Hematopoietic multipotent progenitor cell treated with erythropoietin and hydrocortisone succinate and interleukin-3 and kit ligand, for 6 days (in vitro differentiated cells): ENCODE measurements at places on chromosomes 12 and 14.

DNA sequence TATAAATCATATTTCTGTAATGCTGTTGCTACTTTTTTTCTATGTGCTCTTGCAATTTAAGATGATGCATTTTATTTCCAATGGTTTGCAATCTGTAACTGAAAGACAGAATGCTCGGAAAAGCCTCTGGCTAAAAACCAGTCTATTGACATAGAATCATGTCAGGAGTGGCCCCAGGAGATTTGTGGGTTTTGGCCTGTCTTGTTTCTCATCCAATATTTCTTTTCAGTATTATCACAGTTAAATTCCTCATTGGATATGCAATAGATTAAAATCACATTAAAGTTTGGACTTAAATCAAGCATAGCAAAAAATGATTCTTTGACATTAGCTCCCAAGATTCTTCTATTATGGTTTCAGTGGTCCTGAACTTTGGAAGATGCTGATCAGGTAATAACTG, 19.1 kb upstream of the SLC38A2 start:
- DNase-seq = no peak

GRCh38 chr14:69439521-69440270, 41.2 kb downstream of the SLC39A9 start:
- DNase-seq = no peak

DNA sequence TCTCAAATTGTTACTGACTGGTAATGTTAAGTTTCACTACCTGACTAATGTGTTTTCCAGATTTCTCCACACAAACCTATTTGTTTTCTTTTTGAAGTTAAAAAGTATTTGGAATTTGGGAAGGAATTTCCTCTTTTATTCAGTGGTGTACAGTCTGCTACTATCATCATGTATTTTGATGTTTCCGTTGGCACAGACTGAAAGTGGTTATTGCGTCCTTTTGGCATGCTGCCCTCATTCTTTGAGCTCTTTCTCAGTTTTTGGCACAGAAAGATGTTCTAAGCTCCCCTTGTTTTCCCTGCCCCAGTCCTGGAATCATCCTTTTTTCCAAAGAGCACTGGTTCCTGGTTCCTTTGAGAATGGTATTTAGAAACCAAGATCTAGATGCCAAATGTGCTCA, 31.4 kb upstream of the RTRAF start:
- no peak for DNase-seq

GRCh38 chr14:75539561-75540478, 17.6 kb downstream of the BATF start:
- peak; percentile 10 for DNase-seq

GRCh38 chr12:48716168-48716492, 377 bp downstream of the CCNT1 start:
- no peak for DNase-seq

DNA sequence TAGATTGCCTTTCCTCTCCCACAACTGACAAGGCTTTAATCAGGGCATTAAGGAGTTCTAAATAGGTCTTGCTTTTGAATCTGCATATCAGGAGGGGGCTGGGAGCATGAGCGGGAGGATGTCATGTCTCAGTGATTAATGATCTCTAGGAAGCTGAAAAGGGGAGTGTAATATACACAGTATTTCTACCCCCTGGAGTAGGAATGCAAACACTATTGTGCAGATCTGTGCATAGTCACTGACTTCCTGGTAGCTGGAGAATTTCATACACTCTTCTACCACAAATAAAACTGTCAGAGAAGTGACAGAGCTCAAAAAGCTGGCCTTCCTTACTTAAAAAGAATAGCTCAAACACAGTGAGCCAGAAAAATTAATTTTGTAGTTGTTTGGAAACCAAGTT, 65.8 kb downstream of the RIC8B start:
- DNase-seq = peak; percentile 8

DNA sequence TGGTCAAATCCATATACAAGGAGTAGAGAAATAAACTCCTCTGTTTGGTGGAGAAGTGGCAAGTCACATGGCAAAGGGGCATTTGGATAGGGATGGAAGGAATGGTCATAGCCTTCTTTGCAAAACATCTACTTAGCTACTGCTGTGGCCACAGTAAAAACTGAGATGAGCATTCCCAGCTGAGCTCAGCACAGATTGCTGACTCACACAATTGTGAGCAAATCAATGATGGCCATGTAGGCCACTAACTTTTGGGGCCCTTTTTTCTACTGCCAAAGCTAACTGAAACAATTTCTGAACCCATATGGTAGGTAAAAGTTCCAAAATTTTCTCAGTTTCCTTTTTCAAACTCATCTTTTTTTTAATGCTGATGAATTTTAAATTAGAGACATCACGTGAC, 31.6 kb downstream of the DUSP6 start:
- no peak for DNase-seq
